ENCODE measurements at places on chromosomes 1 and 21.
A peak's percentile ranks its signal among the peaks of the same experiment; 100 is the strongest.

- no peak for DNase-seq
Observed at GRCh38 chr21:42592156-42592820, 61.1 kb upstream of the PDE9A start.

DNA sequence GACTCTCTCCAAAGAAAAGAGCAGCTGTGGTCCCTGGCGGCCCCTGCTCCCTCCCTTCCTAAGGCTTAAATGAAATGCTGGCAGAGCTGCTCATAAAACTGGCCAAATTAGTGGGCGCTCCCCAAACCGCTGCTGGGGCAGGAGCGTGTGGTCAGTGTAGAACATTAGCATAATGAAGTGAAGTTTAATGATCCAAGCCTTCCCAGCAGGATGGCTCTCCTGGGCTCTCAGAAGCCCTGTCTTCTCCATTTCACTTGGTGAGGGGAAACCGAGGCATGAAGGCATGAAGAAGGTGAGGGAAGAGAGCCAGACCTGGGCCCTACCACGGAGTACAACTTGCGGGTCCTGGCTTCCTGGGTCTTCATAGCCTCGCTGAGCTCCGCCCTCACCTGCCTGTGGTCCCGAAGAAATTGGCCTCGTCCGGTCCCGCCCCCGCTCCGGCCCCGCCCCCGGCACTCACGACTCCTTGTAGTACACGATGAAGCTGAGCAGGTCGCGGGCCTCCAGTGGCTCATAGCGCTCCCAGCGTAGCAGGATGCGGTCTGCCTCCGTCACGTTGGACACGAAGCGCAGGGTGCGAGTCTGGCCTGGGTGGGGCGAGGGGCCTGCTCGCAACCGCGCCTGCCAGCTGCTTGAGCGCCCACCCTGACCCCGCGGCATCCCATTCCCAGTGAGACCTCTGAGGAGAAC lies 10.3 kb downstream of the INSRR start:
- peak; percentile 56 for DNase-seq

GRCh38 chr1:64505944-64506655 lies 36.2 kb downstream of the CACHD1 start:
- DNase-seq = peak; percentile 95

DNA sequence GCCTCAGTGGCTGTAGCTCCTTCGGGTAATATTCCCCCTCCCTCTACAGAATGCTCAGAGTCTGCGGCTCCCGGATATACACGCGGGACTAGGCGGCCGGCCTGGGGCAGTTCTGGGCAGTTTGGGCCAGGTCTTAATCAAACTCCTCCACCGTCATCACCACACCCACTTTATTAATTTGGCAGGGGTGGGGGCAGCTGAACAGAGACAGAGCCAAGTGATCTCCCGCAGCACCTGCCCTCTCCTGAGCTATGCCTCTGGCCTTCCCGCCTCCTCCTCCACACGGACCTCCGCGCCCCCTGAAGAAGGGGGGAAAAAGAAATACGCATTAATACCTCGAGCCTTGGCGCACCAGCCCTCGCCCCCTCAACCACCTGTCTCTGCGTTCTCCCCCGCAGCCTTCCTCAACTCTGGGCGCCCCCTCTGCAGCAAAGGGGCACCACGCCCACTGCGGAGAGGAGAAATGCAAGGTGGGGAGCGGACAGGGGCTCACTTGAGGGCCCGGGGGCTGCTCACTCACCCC lies 42.6 kb downstream of the CD34 start:
- DNase-seq = peak; percentile 48

Measured in small intestine (tissue), 16 donors.